Forelimb muscle (tissue), 1 donor: ENCODE measurements at places on chromosomes 5 and 9.

- DNase-seq: no peak
Measured at GRCh38 chr9:133058071-133058470, 3.7 kb upstream of the CEL start.

- peak; percentile 83 for DNase-seq
Measured at GRCh38 chr5:116574367-116575325, at the start of gene SEMA6A. TSS of gene SEMA6A (minus strand) at chr5:116574823. CDS start at chr5:116504944, 69,879 bp downstream.

DNA sequence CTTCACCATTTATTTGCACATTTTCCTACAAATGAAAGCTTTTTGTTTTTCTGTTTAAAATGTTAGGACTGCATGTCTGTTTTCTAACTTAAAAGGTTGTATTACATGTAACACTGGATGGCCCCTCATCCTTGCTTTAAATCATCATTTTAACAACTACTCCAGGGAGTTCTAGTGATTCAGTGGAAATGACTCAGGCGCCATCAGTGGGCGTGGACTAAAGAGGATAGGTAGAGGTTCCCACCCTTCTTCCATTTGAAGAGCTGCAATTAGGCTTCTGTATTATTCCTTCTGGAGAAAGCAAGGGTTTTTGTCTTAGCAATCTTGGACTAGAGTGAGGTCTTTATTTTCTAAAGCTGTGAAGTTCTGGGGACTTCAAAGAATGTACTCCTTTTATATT is 213.7 kb downstream of the TMEM38B start:
- no peak for DNase-seq

- no peak for DNase-seq
Measured at GRCh38 chr5:175682664-175683063, 24.8 kb downstream of the HRH2 start.

DNA sequence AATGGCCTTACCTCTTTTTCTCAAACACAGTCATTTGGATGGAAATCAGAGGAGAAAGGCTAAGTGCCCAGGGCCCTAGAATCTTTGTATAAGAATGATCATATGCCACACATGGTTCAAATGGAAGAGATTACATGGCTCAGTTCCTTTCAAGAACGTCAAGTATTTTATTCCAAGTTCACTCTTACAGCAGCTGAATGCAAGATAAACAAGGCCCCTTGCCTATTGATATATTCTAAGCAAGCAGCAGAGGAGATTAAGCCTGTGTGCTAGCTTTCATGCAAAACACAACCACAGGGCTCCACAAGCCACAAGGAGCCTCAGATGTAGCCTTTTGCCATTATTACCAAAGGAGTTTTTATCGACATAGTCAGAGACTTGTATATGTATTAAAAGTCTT is 55.3 kb upstream of the SLCO6A1 start:
- DNase-seq: no peak

DNA sequence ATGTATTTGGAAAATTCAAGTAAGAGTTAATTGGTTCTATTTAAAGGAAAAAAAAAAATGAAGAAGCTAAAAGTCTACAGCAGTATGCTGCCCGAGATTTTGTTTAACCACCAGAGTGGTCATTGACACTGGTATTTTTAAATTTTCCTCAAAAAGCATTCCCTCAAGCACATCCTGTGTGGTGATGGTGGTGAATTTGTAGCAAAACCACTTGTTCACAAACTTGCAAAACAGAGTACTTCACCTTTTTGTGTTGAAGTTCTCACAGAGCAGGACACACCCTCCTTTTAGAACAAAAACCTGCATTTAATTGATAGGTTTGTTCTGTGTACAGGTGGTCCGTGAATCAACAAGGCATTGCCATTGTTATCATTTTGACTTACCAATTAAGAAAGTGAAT is 374.2 kb downstream of the EFNA5 start:
- no peak for DNase-seq

DNA sequence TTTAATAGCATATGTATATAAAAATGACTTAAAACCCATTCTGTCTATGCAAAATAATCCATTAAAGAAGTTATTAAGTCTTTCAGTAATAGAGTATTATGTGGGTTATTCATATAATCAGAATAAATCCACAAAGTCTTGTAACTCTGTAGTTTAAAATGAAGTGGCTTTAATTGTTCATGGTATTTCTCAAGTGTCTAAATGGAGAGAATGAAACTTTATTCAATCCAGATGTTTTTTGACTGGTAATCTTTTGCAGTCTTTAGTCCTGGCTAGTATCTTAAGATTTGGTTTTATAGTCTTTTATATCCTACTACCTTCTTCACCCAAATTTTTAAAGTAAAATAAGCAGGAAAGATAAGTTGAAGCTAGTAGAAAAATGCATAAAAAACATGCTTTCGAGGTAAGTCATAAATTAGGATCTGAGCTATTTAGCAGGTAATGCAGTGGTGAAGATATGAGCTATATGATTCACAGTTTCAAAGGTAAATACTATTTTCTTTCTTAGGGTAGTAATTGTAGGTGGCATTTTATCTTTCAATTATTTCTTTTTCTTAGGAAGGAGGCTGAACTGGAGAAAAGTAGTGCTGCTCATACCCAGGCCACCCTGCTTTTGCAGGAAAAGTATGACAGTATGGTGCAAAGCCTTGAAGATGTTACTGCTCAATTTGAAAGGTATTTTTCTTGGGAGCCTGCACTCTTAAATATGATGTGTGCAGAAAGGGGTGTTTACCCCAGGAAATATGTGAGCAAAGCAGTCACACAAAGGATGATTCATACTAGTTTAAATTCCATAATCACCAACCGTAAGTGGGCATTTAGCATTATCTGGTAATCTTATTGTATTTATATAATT is 17.9 kb downstream of the HMMR start:
- no peak for DNase-seq

- no peak for DNase-seq
Measured at GRCh38 chr5:7856855-7857254, 5.9 kb upstream of the CFAP90 start.
